ENCODE measurements at places on chromosomes 3 and 15.

DNA sequence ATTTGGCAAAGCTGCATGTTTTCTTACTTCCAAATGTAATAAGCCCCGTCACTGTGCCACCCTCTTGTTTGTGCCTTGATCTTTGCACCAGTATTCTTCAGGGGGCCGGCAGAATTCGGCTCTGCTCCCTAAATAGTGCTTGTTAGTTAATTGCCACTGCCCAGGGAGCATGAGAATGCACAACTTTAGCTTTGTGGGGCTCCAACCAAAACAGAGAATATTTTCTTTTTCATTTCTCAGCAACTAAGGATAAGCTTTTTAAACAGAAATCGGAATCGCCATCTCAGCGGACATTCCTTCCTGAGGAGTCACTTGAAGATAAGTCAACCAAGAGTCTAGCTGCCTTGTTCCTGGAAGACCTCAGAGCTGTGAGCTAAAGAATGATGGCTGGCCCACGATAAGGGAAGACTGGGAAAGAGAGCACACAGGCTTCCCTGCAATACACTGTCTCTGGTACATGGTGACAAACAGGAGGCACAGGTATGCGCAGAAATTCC is 106.0 kb downstream of the LRIG1 start:
- DNase-seq = no peak

GRCh38 chr3:193984876-193985275 is 151.1 kb upstream of the HES1 start:
- no peak for DNase-seq

- DNase-seq = no peak
Observed at GRCh38 chr3:77772459-77772858, 732.6 kb downstream of the ROBO2 start.

- DNase-seq = no peak
Observed at GRCh38 chr3:31937225-31937624, 43.8 kb downstream of the OSBPL10 start.

DNA sequence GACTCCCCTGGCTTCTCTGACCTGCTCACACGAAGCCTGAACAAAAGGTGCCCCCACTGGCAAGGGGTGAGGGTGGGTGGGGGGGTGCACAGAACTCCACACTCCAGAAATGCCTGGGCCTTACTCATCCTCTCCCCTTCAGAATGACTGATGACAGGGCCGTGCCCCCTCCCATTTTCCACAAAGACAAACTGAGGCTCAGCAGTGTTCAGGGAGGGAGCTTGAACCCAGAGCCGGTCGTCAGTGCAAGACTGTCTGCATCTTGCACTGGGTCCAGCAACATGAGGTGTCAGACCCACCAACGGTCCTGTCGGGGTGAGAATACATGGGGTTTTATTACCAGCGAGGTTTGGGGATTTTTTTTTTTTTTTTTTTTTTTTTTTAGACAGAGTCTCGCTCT is 15.3 kb downstream of the IGDCC3 start:
- no peak for DNase-seq

DNA sequence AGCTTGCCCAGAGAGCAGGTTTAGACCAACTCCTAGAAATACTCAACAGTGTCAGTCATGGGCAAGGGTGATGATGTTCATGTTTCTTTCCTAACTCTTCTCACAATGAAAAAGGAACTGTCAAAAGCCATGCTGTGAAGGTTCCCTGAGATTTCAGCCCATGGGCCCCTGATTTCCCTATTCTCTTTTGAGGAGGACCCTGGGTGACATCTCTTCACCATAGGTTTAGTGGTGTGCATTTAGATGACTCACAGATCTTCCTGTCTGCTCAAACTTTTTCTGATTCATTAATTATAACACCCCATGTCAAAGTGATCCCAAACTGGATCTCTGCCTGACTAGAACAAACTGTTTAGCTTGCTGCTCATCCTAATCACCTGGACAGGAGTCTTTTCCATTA is 108.0 kb downstream of the BBX start:
- DNase-seq = no peak

Data from GM19239 (cell line).